H7 (cell line): ENCODE measurements at places on chromosomes 13 and 19.
A peak's percentile ranks its signal among the peaks of the same experiment; 100 is the strongest.

- no peak for DNase-seq
Measured at GRCh38 chr13:107518780-107519179, 696.6 kb downstream of the LIG4 start.

DNA sequence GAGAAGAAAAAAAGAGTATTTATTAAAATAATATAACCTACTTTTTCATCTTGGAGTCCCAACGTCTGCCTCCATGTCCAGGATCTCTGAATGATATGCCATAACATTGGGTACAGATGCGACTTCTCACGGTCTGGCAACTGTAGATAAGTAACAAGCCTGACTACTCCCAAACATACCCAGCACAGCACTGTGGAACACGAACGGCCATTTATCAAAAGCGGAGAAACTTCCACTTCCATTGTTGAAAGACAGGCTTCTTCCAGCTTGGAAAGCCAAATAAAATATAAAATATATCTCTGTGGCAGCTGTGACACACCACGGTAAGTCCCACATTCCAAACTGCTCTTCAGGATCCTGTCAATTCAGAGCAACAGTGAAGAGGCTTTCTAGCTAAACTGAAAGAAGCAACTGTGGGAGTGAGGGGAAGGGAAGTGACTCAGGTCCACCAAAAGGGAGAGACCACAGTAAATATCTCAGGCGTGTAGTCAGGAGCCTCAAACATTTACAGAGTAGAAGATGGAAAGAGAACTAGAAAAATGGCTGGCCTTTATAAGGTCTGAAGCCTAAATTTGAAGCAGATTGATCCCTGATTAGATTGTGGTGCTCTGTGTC, 331.7 kb downstream of the LIG4 start:
- DNase-seq, result no peak

GRCh38 chr13:65857942-65858565, 1372.1 kb downstream of the PCDH9 start:
- DNase-seq, result no peak

- no peak for DNase-seq
Measured at GRCh38 chr13:48485432-48485831, 47.4 kb downstream of the RCBTB2 start.

- DNase-seq, result peak; percentile 51
Measured at GRCh38 chr13:113565526-113566226, 18.9 kb upstream of the TFDP1 start.

DNA sequence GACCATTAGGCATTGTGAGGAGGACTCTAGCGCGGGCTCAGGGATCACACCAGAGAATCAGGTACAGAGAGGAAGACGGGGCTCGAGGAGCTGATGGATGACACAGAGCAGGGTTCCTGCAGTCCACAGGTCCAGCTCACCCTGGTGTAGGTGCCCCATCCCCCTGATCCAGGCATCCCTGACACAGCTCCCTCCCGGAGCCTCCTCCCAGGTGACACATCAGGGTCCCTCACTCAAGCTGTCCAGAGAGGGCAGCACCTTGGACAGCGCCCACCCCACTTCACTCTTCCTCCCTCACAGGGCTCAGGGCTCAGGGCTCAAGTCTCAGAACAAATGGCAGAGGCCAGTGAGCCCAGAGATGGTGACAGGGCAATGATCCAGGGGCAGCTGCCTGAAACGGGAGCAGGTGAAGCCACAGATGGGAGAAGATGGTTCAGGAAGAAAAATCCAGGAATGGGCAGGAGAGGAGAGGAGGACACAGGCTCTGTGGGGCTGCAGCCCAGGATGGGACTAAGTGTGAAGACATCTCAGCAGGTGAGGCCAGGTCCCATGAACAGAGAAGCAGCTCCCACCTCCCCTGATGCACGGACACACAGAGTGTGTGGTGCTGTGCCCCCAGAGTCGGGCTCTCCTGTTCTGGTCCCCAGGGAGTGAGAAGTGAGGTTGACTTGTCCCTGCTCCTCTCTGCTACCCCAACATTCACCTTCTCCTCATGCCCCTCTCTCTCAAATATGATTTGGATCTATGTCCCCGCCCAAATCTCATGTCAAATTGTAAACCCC, 2.8 kb upstream of the CEACAM5 start:
- DNase-seq, result peak; percentile 43

DNA sequence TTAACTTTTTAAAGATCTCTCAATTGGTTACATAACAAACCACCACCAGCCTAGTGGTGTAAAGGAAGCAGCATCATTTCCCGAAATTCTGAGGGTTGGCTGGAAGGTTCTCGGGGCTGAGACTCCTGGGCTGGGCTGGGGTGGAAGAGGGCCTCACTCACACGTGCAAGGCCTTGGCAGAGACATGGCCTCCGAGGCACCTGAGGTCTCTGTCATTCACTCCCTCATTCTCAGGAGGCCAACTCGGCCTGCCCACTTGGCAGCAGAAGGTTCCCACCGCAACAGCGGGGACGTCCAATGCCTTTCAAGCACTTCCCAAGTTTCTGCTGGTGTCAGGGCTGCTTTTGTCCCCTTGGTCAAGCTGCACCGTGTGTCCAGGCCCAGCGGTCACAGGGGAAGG, 18.6 kb upstream of the RASA3 start:
- DNase-seq, result peak; percentile 23

- DNase-seq, result peak; percentile 16
Measured at GRCh38 chr13:110913322-110914080, 1.4 kb downstream of the ANKRD10 start.

GRCh38 chr13:83549671-83550070, 332.6 kb downstream of the SLITRK1 start:
- DNase-seq, result no peak
